ENCODE measurements at places on chromosomes 11 and 22.

GRCh38 chr11:132312161-132312560, 941.7 kb downstream of the NTM start:
- DNase-seq = peak; percentile 82

DNA sequence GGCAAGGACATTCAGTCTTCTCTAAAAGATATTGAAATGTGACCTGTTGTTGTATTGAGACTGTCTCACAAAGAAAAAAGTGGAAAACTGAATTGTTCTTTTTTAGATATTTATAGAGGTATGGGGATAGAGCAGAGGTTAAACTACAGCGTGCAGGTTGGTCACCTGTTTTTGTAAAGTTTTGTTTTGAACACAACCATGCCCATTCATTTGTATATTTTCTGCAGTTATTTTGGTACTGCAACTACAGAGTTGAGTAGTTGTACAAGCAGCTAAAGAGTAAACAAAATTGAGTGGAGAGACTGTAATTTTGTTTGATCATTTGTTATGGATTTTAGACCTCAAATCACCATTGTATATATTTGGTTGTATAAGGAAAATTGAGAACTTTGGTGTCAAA, 11.3 kb downstream of the EED start:
- no peak for DNase-seq

- no peak for DNase-seq
Observed at GRCh38 chr11:46055371-46055770, 65.9 kb downstream of the PHF21A start.

- no peak for DNase-seq
Observed at GRCh38 chr11:127369356-127369755, 368.8 kb upstream of the KIRREL3 start.

DNA sequence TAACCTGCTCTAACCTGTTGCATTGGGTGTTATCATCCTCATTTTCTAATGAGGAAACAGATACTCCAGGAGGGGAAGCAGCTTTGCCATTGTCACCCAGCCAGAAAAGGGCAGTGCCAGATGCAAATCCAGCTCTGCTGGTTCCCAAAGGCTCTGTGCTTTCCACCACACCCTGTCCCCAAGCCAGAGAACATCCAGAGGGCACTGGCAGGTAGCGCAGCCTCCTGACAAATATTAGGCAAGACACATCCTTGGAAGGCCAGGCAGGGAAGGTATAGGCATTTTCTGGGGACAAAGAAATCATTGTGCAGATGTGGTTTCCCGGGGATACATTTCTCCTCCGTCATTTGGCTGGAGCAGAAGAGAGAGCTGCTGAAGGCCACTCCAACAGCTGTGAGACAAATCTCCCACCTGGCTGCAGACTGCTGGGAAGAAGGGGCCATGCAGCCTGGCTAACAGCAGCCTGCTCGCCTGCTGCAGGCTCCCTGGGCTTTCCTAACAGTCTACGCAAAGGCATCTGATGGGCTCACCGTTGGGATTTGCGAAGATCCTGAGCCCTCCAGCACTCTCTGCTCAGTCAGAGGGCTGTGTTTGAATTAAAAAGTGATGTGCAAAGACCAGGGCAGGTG, 93.9 kb upstream of the PITPNB start:
- no peak for DNase-seq

DNA sequence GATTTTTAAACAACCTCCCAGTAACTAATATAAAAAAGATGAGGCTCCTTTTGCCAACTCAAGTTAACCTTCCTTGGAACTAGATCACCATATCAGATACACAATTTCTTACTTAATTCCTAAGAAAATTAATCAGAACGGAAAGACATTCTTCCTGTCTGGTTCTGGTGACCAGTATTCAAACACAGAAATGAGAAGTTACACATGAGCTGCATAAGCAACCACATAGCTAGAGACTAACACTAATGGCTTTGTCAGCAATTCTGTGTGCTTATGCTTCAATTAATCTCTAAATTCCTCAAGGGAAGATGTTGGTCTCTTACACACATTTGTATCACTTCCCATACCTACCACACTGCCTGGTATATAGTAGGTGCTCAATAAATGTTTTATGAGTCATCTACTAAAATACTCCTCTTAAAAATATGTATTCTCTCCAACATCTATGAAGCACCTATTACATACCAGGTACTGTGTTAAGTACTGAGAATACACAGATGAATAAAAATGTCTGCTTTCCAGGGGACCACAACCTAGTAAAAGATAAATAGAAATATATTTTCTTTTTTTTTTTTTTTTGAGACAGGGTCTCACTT, 54.5 kb downstream of the GAB2 start:
- no peak for DNase-seq

- DNase-seq = peak; percentile 54
Observed at GRCh38 chr11:77019976-77020595, 14.1 kb upstream of the B3GNT6 start.

- DNase-seq = no peak
Observed at GRCh38 chr11:67420147-67420645, 4.7 kb downstream of the CARNS1 start.

DNA sequence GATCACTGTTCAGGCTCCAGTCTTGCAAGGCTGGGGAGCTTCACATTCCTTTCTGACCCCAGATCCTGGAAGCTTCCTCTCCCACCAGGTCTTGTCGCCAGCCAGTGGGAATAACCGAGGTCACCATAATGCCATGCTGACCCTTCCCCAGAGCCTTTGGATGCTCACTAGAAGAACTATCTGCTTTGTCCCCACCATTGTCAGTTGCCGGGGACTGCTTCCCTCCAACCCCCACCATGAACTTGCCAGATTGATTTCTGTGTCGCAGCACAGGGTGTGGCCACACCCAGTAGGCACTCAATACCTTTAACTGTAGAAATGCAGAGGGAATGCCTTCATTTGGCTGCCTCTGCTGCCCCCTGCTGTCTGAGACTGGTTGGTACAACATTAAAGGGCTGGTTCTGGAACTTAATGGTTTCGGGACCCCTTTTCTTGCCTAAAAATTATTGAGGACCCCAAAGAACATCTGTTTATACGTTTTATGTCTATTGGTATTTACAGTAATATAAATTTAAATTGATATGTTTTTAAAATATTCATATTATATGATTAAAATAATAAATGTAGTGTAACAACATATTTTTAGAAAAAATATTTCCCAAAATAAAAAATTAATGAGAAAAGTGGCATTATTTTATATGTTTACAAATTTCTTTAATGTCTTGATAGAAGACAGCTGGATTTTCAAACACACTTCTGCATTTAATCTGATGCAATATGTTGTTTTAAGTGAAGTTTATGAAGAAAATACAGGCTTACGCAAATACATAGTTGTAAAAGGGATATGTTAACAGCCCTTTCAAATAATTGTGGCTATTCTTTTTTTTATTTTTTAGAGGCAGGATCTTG, 6.7 kb upstream of the GDPD5 start:
- peak; percentile 63 for DNase-seq

- DNase-seq = no peak
Observed at GRCh38 chr11:124796312-124796711, 3.9 kb downstream of the MSANTD2 start.

DNA sequence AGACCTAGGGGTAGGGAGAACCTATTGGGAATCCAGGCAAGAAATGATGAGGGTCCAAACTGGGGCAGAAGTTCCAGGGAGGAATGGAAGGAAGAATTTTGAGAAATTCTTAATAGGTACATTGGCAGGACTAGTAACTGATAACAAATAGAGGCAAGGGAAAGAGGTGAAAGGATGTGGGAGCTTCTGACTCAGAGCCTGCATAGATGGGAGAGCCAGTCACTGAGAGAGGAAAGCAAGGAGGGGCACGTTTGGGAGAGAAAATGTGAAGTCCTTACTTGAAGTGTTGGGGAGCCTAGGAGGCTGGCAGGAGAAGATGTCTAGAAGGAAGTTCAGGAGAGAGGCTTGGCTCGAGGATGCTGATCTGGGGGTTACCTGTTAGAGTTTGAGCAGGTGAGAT, 104.6 kb upstream of the NCAM1 start:
- DNase-seq = no peak
